ENCODE measurements at places on chromosomes 6 and 20. TPM values are rescaled to one million over a fixed set of nuclear protein-coding genes. Genes with fewer than 3 reads are reported as not detected.

- H3K27ac ChIP-seq = no peak overlapping the region
- DNase-seq = no peak
- no peak overlapping the region for H3K4me3 ChIP-seq
Measured at GRCh38 chr20:63042448-63043071, 35.8 kb upstream of the BHLHE23 start.

- DNase-seq = no peak
- H3K4me1 ChIP-seq = no peaks in the 10 kb centered on the region
- H3K4me3 ChIP-seq = no peak overlapping the region
- no peaks in the 10 kb centered on the region for H3K36me3 ChIP-seq
- no peak overlapping the region for H3K27ac ChIP-seq
Measured at GRCh38 chr6:97427648-97428047, 144.6 kb upstream of the MMS22L start.

DNA sequence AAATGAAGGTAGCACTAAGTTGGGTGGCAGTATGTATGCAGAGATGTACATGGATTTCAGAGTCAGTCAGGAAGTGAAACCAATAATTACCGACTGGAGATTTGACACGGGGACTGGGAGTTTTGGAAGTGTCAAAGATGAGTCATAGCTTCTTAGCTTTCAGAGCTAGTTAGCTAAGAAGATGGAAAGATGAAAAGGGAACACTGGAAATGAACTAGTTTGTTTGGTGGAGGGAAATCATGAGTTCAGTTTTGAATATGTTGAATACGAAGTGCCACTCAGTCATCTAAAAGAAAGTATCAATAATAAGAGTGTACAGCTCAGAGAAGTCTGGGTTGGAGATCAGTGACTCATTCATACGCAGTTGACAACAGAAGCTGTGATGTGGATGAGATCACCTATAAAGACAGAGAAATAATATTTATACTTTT, 7.5 kb downstream of the ESF1 start:
- peaks cover 7% of the 10 kb centered on the region for H3K36me3 ChIP-seq
- no peak overlapping the region for H3K4me3 ChIP-seq
- no peaks in the 10 kb centered on the region for H3K4me1 ChIP-seq
- no peak for DNase-seq
- no peaks in the 10 kb centered on the region for H3K27me3 ChIP-seq

DNA sequence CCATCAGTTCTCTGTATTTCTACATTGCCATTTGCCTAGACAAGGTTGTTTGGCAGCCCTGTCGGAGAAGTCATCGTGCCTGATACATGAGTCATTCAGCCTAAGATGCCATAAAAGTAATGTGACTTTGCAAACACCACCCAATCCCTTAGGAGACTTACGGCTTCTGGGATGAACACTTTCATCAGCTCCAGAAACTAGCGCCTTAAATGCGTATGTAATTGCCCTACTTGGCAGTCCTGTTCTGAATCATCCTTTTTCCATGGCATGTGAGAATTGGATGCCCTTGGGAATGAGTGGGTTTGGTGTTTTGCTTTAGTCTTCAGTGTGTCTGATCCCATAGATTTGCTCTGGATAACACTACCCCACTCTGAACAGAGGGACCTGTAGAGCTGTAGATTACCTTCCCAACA, 158.5 kb downstream of the SASH1 start:
- H3K27me3 ChIP-seq = no peaks in the 10 kb centered on the region
- H3K4me3 ChIP-seq = no peak overlapping the region
- H3K36me3 ChIP-seq = no peaks in the 10 kb centered on the region
- no peak overlapping the region for H3K27ac ChIP-seq
- H3K4me1 ChIP-seq = no peaks in the 10 kb centered on the region

GRCh38 chr20:42274986-42275385, 656.8 kb upstream of the CHD6 start:
- no peaks in the 10 kb centered on the region for H3K36me3 ChIP-seq
- no peaks in the 10 kb centered on the region for H3K27me3 ChIP-seq
- H3K4me1 ChIP-seq = no peaks in the 10 kb centered on the region
- H3K27ac ChIP-seq = no peak overlapping the region
- H3K4me3 ChIP-seq = no peak overlapping the region

DNA sequence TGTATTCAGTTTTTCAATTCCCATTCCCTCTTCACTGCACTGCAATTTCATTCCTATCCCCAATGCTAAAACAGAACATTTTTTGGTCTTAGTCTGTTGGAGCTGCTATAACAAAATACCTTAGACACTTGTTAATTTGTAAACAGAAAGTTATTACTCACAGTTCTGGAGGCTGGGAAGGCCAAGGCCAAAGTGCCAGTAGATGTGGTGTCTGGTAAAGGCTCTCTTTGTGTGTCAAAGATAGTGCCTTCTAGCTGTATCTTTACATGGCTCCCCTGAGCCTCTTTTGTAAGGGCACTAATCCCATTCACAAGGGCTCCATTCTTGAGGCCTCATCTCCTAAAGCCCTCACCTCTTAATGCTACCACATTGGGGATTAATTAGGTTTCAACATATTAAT, 40.0 kb downstream of the PHIP start:
- peaks cover 11% of the 10 kb centered on the region for H3K36me3 ChIP-seq
- H3K27me3 ChIP-seq = no peaks in the 10 kb centered on the region
- no peak for DNase-seq
- no peak overlapping the region for H3K4me3 ChIP-seq
- peaks cover under 1% of the 10 kb centered on the region for H3K4me1 ChIP-seq

DNA sequence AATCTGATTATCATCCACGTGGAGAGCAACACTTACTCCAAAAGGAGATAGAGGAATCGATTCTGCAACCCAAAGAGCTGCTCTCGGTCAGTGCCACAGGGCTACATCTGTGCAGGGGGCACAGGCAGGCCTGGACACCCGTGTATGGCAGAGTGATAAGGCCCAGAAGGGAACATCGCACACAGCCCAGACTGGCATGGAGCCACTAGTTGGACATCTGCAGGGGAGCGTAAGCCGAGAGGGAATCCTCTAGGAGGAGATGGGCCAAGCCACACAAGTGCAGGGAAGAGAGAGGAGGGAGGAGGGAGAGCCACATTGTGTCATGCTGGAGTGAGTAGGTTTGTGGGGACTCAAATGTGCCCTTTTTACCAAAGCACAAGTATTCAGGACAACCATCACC, 50.4 kb upstream of the ENTPD6 start:
- no peaks in the 10 kb centered on the region for H3K4me1 ChIP-seq
- no peak for DNase-seq
- H3K4me3 ChIP-seq = no peak overlapping the region
- H3K27me3 ChIP-seq = no peaks in the 10 kb centered on the region
- H3K36me3 ChIP-seq = no peaks in the 10 kb centered on the region

GRCh38 chr6:124132256-124132655, 328.6 kb downstream of the NKAIN2 start:
- H3K27me3 ChIP-seq = no peaks in the 10 kb centered on the region
- no peak for DNase-seq
- H3K27ac ChIP-seq = no peak overlapping the region
- no peak overlapping the region for H3K4me3 ChIP-seq

The SLC17A2 gene
- not detected for total RNA-seq

The TINAG gene
- not detected for total RNA-seq

The FAM162B gene
- total RNA-seq = 0.20 TPM

The HLA-DQA2 gene
- 6.0 TPM for total RNA-seq

All from pancreas (tissue), 10 donors.